Islet precursor cell (in vitro differentiated cells): ENCODE measurements at places on chromosomes 5 and 9.

DNA sequence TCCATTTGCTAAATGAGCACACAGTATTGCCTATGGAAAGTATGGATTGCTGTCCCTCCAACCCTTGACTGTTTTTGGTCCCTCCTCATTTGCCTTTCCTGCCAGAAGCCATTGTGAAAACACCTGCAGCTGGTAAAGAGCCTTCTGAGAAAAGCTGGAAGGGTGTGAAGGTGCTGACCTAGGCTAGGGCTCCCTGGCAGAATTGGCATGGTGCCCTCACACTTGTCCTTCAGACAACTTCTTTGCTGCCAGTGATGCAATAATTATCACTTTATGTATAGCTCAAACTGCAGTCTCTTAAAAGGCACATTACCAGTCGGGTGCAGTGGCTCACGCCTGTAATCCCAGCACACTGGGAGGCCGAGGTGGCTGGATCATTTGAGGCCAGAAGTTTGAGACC is 4.2 kb downstream of the TXNDC15 start:
- no peak for DNase-seq

DNA sequence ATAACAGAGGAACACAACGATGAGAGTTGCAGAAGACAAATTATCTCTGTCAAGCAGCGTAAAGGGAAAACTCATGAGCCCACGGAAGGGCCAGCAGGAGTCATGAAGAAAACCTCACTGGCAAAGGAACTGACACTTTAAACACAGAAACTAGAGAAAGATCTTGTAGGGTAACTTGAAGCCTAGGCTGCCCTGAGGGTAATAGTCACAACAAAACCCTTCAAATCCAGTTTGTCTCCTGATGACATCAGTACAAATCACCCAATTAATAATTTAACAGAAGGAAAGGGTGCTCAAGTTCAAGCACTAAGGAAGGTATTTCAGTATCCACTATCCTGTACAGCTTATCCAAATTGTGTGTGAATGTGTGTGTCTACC is 549.1 kb downstream of the MTRR start:
- DNase-seq: no peak

DNA sequence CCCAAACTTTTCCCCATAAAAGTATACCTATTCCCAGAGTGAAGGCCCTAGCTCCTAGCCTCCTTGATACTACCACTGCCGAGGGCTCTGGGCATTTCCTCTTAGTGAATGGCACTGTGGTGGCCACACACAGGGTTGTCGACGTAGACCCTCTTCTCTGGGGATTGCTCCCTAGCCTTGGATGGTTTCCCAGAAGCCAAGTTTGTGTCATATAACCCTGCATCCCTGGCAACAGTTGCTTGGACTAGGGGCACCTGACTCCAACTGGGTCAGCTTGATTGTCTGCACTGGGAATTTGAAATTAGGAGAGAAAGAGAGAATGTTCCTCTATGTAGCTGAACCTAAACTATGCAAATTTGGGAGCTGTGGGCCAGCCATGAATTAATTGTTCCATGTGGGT is 32.3 kb upstream of the KIF2A start:
- DNase-seq: no peak

GRCh38 chr9:119577881-119578280 is 208.6 kb upstream of the BRINP1 start:
- no peak for DNase-seq

DNA sequence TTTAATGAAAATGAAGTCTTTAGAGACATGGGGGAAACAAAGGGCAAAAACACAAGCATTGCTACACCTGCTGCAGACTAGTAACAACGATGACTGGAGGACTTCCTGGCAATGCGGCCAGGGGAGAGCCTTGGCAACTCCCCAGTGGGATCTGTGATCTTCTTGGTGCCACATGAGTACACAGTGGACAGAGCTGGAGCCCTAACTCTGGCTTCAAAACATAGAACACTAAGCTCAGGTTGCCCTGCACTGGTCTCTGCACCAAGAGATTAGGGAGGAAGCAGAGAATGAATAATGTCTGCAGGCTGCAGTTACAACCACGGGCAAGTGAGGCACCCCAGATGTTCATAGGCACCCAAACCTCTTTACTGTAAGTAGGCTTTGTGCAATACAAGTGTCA is 91.1 kb downstream of the MRPS27 start:
- no peak for DNase-seq

- no peak for DNase-seq
Observed at GRCh38 chr9:30382271-30382670, 2002.2 kb upstream of the ACO1 start.

DNA sequence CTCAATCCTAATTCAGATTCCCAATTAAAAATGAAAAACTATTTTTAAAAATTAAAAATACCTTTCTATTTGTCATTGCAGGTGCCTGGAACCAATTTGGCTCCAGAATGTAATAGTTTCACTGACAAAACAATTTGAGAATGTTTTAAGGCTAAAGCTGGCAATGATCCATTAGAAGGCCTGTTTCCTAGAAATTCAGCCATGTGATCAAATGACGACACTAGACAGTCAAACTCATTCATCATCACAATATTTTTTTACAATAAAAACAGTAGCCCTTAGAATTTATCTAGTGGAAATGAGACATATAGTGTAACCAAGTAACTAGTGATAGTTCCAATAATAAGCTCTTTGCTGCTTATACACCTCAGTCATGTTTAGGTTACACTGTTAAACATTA is 75.4 kb upstream of the MAP3K1 start:
- DNase-seq: no peak
